ENCODE measurements at places on chromosomes 13 and 19.

GRCh38 chr19:45305421-45305820, 17.3 kb downstream of the CKM start:
- DNase-seq: no peak

- DNase-seq: no peak
These were observed 294.7 kb downstream of the MYO16 start for GRCh38 chr13:108924134-108924533.

DNA sequence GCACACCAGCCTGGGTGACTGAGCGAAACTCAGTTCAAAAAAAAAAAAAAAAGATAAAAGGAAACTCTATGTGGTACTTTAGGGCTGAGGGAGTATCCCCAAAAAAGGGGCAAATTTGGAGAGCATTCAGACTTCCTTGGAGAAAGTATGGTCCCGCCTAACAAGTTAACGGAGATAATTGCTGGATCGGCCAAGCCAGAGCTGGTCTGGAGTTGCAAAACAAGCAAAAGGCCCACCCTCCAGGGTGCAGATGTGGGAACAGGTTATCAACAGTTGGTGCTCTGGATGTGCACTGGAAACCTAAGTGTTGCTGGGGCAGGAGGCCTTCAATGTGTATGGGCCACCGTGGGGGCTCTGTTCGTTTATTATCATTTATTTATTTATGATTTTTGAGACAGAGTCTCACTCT, 2.8 kb downstream of the IQCN start:
- no peak for DNase-seq

GRCh38 chr13:76677043-76677442, 209.2 kb downstream of the KCTD12 start:
- no peak for DNase-seq

GRCh38 chr19:33273881-33274662, 28.3 kb downstream of the CEBPA start:
- no peak for DNase-seq

DNA sequence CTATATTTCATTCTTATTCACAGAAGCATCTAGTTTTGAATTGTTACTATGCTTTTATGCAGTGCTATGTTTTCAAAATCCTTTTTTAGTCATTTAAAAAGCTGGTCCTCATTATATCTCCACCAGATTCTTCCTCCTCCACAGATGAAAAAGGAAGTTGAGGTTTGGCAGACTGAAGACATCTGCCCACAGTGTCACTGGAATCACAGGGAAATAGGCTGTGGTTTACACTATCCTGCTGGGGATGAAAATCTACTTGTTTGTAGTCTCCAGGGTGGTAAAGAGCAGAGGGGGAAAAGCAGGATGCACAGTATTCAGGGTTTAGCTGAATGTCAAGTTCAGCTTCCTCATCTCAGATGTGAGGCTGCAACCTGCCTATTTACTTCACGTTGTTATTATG, 351.2 kb downstream of the DNAJC15 start:
- no peak for DNase-seq

GRCh38 chr13:20680416-20681080, 23.0 kb upstream of the IL17D start:
- no peak for DNase-seq

All from cortex of kidney (tissue), 1 donor.